ENCODE measurements at places on chromosomes 3 and 15.

DNA sequence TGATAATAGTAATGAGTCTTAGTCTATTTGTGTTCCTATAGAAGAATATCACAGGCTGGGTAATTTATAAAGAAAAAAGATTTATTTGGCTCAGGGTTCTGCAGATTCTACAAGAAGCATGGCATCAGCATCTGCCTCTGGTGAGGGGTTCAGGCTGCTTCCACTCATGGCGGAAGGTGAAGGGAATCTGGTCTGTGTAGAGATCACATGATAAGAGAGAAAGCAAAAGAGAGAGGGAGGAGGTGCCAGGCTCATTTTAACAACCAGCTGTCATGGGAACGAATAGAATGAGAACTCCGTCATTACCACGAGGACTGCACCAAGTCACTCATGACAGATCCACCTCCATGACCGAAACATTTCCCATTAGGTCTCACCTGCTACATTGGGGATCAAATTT is 664.0 kb upstream of the SGO1 start:
- DNase-seq, result no peak

GRCh38 chr15:39784638-39785037 is 2.0 kb upstream of the FSIP1 start:
- no peak for DNase-seq

DNA sequence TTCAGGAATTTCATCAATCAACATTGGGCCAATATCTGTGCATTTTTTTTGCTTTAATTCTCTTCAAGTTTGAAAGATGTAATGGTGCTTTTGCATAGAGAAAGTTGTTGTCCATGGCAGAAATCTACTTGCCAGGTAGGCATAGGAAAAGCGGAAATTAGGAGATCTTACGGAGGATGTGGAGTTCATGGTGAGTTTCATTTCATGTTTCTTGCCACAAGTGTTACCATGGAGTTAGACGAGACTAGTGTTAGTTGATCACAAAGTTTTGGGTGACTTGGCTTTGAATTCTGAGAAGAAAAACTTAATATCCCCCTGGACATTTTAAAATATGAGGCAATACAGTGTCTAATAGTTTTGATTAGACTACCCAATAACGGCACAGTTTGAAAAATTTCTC is 1.0 kb upstream of the P2RY13 start:
- DNase-seq, result no peak

GRCh38 chr15:32849769-32850668 is 132.2 kb downstream of the GREM1 start:
- no peak for DNase-seq

GRCh38 chr3:43455233-43455632 is 166.6 kb downstream of the ANO10 start:
- no peak for DNase-seq

DNA sequence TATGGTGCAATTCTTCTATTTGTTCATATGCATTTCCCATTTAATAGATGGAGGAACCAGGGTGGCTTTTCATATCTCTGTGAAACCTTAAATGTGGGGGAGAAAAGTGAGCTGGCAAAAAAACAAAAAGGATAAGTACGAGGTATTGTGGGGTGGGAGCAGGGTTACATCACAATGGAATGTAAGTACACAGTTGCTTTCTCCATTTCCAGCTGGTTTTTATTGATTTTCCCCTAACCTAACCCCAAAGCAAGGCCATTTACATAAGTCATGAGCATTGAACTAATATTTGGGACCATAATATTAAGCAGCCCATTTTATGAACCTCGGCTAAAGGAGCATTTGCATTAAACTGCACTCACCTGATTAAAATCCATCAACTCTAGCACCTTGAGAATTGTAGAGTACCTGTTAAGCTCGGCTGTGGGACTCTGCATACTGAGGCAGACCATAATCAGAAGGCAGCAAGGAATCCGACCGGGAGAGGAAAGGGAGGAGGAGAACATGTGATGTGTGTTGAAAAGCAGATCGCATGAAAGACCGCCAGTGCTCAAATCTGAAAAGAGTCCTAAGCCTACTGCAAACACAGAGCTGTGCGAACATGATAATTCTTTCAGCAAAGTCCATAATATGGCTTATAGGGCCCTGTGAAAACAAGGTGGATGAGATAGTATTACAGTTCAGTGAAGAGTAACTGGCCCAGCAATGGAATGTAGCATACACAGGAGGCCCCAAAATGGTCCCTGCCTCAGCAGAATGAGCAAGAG is 513.4 kb downstream of the FHIT start:
- DNase-seq, result no peak

DNA sequence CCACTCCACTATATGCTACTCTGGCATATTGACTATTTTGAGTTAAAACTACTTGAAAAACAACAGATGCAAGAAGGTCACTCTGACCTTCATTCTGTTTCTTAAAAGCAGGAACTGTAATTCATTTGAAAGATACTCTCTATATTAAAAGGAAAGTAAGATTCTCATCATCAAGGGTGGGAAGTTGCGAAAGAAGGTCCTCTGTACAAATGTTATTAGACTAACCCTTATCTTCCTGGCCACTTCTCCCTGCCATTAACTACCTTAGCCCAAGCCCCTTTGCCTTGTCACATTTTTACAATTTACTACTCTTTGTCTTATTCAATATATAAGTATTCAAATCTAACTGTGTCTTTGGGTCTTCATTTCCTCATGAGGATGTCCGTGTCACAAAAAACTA is 16.1 kb downstream of the SIDT1 start:
- DNase-seq, result no peak

- DNase-seq, result peak; percentile 51
These were observed 3.6 kb downstream of the FOXP1 start for GRCh38 chr3:71579935-71580406.

GRCh38 chr15:77461486-77461885 is 40.8 kb downstream of the HMG20A start:
- DNase-seq, result no peak

DNA sequence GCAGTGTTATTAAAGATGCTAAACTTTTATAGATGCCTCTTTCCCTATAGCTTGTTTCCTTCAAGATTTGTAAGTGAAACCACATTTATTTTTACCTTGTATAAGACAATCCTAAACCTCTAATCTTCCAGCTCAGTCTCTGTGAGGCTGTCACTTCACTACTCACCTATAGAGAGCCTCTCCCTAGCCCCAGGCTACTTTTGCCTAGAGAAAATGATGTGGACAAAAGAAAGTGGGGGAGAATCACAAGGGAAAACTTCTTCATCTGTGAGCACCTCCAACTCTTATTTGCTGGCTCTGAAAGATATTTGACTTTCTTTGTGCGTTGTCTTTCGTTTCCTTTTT is 74.9 kb upstream of the SCN5A start:
- no peak for DNase-seq

DNA sequence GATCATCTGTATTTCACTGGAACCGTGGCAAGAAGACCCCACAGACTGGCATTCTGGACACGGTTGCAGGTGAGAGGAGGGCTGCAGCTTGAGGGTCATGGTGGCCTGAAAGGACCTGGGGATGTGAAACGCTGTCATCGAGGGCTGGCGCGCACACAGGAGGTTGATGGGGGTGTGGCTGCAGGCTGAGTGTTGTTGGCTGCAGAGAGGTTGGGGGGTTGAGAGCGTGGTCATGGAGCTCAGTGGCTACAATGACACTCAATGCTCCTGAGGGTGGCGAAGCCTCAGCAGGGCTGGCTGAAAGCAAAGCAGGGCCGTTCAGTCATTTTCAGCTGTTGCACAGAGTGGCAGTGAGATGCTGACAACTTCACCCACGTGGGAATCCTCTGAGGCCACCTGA is 21.0 kb downstream of the CPN2 start:
- DNase-seq, result no peak

GRCh38 chr3:179036626-179037300 is 34.8 kb downstream of the ZMAT3 start:
- DNase-seq, result no peak

DNA sequence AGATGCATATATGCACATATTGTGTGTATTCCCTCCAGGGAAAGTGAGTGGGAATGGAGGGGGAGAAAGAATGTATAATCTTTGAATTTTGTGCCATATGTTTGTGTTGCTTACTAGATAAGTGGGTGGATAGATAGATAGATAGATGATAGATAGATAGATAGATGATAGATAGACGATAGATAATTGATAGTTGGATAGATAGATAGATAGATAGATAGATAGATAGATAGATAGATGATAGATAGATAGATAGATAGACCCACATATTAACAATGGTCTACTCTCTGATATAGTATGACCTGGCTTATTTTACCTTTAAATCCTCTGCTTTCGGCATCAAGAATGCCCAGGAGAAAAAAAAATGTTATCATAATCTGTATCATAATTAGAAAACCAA is 21.2 kb downstream of the GJD2 start:
- no peak for DNase-seq

GRCh38 chr3:186653984-186654383 is 11.8 kb upstream of the HRG start:
- DNase-seq, result no peak

DNA sequence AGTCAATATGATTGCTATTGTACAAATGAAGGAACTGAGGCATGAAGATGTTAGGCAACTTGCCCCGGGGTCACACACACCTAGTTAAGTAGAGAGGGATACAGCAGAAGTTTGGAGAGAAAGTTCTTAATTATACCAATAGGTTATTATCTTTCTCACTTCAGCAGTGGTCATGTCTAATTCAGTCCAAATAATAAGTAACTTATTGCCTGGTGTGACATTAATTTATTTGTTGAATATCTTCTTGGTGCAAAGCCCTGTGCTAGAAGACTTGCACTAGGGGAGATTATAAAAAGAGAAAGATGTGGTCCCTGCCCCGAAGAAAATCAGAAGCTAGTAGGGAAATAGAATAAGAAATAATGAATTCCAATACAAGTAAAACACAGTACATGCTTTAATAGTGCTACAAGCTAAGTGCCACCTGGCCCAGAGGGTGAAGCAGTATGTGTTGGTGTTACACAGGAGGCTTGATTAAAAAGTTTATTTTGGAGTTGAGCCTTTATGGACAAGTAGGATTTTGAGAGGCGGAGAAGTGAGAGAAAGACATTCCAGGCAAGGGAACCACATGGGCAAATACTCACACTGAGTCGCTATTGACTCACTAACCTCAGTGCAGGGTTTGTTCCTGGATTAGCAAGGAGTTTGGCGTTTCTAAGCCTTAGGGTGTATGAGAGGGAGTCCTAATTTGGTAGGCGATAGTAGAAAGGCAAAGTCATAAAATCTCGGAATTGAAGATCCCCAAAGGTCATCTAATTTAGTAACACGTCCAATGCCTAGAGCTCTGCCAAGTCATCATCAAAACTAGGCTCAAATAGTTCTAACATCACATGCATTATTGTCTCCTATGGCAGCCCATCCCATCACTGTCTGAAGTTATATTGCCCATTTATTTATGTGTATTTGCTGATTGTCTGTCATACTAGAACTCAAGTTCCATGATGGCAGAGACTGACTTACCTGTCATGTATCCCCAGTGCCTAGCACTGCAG is 19.2 kb upstream of the GSK3B start:
- DNase-seq, result no peak

GRCh38 chr15:83062768-83063180 is 4.3 kb downstream of the BTBD1 start:
- DNase-seq, result peak; percentile 27

DNA sequence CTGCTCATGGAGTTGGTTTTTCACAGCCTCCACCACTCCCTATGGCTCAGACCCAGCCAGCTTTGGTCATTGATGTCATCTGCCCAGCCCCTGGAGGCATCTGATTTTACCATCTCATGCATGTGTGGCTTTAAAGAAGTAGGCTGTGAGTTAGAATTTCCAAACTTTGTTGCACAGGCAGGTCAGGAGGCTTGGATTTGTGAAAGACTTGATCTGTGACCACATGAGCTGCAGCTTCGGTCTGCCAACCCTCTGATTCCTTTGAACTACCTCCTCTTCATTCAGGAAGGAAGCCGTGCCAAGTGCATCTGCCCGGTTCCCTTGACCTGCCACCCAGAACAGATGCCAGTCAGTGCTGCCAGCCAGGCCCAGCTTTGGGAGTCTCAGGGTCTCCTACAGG is 9.2 kb downstream of the CTXND1 start:
- DNase-seq, result no peak

GRCh38 chr15:51874751-51875644 is 45.5 kb downstream of the TMOD3 start:
- DNase-seq, result no peak

GRCh38 chr3:123700791-123701722 is 116.2 kb upstream of the HACD2 start:
- DNase-seq, result no peak

DNA sequence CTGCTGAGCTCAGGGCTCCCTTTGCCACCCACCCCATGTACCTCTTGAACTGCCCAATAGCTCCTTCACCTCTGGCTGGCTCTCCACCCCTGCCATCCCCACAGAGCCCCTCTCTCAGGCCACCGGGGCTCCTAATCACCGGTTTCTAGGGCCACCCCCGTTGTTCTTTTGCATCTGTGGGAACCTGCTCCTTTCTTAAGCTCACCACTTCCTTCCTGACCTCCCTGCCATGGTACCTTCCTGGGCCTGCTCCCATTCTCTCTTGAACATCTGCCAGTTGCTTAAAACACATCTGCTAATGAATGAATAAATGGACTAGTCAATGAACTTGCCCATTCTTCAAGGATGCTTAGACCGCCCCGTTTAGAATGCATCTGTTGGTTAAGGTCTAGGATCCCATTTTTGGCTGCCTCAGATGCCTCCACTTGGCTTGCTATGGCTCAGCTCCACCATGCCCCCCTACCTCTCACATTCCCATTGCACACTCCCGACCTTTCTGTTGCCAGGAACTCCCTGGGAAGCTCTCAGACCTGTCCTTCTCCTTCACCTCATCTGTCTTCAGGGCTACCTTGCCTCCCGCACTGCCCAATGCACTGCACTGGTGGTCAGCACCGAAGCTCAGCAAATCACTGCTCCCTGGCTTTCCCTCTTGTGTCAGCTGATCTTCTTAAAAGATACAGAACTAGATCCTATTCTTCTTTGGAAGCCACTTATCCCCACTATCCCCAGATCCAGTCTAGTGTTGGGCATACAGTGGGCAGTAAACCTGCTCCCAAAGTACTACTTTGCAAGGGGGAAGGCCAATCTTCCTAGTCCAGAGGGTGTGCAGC is 9.1 kb downstream of the AMOTL2 start:
- DNase-seq, result peak; percentile 65

DNA sequence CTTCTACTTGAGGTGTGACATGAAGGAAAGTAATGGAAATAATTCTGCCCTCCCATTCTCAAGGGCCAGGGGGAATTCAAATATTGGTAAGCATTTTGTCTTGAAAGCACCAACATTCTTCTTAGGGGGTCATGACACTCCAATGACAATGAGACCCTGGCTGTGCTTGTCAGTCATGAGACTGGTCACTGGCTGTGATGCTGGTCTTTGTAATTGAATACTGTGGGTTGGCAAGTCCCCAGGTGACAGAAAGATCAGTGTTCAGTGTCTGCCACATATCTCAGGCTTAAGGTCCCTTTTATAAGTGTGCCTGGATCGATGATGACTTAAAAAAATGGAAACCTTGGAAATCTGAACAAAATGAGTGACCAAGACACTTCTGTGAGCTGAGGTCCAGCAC is 151.4 kb downstream of the SNRPN start:
- no peak for DNase-seq

GRCh38 chr3:129974564-129974832 is at the start of gene TRH:
TSS of gene TRH (plus strand) at chr3:129974720. CDS start at chr3:129975817, 1,097 bp downstream.
- DNase-seq, result no peak
